Activated CD4-positive, alpha-beta T cell treated with anti-CD3 and anti-CD28 coated beads, Interleukin-2, amount 50 U/mL, for 16 hours (primary cell): ENCODE measurements at places on chromosomes 3 and 15.
A peak's percentile ranks its signal among the peaks of the same experiment; 100 is the strongest.

DNA sequence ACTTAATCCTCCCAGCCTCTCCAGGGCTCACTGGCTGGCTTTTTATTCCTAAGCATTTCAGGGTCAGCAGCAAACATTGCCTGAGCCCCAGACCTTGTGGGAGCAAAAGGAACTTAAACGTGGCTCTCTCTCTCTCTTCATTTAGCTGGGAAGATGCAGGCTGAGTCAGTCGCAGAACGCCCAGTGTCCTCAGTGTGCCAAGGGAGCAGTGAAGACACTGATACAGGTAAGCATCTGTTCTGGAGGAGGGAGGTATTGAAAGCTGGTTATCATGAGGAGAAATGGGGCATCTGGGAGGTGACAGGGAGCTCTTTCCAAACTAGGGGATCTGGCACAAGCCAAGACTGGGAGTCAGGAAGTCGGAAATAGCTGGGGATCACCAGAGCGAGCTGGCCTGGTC, 4.3 kb downstream of the RHOV start:
- no peak for DNase-seq

DNA sequence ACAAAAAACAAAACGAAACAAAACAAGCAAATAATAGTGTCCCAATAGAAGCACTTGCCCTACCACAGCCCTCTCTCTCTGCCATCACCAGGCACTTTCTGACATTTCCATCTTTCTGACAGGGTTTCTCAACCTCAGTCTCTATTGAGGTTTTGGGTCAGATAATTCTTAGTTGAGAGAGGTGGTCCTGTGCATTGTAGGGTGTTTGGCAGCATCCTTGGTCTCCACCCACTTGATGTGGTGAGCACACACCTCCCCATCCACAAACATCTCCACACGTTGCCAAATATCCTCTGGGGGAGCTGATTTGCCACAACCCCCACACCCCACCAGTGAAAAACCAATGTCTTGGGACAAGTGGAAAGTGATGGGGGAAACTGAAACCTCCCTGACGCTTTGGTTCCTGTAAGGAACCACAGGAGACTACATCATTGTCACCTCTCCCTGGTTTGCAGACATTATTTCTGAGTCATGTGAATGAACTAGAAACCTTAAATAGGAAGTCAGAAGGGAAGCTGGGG, 733.7 kb upstream of the CFAP20DC start:
- DNase-seq = peak; percentile 68

- no peak for DNase-seq
Measured at GRCh38 chr15:58665672-58666071, 83.8 kb downstream of the ADAM10 start.

DNA sequence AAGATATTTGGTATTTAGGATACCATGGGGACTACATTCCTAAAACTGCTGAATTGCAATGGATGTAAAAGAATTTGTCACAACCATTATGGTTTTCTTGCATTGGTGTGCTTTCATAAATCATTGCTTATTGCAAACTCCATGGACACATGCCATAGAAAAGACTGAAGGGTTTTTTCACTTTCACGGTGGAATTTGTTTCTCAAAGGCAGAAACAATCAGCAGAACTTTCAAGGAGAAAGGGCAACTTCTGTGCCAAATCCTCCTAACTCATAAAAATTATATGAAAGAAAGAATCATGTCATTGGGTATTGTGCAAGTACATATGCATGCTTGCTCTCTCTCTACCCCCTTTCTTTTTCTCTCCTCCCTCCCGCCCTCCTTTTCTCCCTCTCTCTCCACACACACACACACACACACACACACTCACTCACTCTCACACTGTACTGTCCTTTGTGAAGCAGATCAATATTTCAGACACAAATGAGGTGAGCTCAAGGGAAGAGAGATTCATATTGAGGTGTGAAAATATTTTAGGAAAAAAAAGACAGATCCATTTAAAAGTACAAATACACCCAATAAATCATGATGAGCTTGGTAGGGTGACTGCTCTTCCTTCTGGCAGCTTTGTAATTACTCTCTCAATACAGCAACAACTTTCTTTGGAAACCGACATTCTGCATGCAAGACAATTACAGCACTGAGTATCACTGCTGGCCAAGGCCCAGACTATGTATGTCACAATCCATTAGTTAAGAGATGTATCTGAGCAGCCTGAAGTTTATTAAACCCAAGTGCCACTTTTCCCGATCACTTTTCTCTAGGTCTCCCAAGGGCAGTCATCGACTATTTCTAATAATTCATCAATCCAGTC, 492.6 kb downstream of the TUSC7 start:
- no peak for DNase-seq

DNA sequence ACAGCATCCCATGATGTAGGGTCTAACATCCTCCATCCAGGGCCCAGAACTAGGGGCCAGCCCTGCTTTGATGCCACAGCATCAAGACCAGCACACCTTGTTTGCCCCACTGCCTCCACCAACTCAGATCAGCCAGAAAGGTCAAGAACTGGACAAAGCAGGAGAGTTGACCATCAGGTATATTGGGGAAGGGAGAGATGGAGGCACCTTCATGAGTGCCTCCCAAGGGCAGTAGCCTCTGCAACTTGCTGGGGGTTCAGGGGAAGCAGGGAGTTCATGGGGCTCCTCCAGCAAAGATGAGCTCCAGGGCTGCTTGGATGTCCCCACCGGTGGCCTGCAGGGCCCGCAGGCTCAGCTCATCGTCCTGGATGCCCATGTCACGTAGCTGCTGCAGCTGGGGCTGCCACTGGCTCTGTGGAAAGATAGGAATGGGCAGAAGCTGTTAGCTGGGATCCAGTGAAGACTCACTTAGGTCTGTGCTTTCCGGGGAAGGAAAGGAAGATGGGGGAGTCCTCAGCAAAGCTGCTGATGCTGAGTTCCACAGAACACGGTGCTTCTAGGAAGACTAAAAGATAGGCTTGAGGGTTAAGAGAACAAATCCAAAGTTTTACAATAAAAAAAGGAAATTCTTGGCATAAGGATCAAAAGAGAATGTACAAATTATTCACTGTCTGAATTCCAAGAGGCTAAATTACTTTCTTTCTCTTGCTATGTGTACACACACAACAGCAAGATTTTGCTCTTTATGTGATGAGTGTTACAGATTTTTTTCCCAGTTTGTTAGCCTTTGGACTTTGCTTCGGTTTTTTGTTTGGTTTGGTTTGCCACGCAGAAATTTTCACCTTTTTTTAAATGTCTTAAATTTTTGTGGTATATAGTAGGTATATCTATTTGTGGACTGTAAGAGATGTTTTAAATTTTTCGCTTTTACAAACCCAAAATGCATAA, 12.3 kb upstream of the SEMA7A start:
- no peak for DNase-seq

- peak; percentile 19 for DNase-seq
Measured at GRCh38 chr3:160210799-160211221, 14.4 kb upstream of the C3orf80 start.

- no peak for DNase-seq
Measured at GRCh38 chr3:11465744-11466616, 177.7 kb downstream of the VGLL4 start.

GRCh38 chr15:40305281-40305680, 2.5 kb downstream of the PLCB2 start:
- DNase-seq = no peak
